ENCODE measurements at places on chromosomes 5 and 9.

GRCh38 chr9:126564128-126564527 is 49.6 kb upstream of the LMX1B start:
- DNase-seq: no peak

- DNase-seq: no peak
These were observed 333.1 kb downstream of the ASTN2 start for GRCh38 chr9:117081641-117082317.

DNA sequence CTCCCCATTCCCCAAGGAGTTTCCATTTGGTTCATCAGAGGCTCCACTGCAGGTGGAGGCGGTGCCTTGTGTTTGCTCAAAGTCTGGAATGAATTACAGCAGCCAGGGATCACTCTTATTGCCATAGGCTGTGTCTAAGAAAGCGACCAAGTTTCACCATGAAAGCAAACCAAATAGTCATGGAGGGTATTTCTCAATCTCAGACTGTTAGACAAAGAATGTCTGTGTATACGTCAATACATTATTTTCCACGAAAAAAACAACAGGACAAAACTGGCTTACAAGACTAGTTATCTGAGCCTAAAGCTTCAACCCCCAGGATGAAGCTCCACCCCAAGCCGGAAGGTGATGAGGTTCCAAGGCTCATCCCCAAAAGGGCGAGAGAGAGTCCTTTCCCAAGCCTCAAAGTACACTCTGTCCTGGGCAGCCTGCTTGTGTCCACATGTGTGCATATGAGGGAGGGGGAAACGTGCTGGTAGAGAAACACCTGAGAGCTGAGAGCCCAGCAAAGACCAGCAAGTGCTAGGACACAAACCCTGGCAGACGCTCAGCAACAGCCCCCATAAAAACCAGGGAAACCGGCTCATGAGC is 4.3 kb downstream of the B4GALT1 start:
- no peak for DNase-seq

DNA sequence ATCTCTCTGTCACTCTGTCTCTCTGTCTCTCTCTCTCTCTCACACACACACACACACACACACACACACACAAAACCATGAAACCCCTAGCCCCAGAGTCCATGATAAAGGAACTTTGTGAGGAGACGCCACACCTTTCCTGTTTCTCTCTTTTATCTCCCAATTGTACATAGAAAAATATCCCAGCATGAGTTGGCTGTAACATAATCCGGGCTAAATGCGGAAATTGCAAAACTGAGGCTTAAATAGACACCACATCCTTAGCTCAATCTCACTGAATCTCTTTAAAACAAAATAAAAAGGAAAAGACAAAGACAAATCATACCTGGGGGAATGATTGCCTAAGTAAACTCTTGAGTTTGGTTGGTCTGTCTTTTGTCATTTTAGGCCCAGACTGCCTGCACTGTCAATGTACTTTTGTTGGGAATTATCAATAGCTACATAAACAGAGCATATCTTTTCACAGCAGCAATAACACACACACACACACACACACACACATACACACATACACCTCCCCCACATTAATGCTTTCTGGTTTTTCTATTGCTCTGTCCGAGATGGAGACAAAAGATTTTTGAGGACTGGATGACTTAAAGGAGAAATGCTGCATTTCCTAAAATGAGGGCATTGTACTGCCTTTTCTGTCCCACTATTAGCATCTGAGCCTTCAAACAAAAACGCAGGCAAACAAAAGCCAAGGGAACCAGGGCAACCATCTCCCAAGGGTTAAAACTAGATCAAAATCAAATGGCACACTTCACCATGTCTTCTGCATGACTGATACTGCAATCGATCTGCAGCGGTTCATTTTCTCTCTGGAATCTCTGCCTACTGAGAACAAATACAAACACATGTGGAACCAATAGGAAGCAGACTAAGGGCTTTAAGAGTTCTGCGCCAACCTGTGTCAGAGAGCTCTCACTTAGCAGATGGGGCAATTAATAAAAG is 321.5 kb downstream of the NFIB start:
- no peak for DNase-seq

DNA sequence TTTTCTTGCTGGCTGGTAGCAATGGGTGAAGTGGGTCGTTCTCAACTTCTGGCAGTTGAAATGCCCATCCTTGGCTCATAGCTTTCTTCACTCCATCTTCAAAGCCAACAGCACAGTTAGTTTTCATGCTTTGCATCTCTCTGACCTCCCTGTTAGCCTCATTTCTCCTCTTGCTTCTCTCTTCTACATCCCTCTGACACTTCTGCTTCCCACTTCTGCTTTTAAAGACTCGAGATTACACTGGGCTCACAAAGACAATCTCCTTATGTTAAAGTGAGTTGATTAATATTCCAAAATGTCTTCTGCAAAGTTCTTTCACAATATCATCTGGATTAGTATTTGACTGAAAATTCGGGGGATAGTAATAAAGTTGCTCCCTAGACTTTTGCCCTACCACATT is 684.8 kb upstream of the CCNG1 start:
- DNase-seq: no peak

GRCh38 chr9:86978413-86978812 is 31.1 kb upstream of the GAS1 start:
- no peak for DNase-seq

DNA sequence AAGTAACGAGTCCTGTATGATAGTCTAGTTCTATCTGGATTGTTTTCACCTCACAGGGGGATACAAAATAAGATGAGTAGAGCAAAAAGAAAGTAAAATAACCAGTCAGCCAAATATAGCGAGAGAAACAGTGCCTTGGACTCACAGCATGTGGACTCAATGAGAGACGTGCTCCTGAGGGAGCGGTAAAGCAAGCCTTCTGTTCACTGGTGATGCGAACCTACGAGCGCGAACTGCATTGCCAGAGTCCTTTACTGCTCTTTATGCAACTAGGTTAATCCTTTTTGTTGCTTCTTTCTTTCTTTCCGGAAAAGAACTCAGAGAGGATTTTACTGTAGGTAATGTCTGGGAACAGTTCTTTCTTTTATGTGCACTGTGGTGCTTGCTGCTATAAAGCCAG is 132.7 kb downstream of the ANXA1 start:
- no peak for DNase-seq

DNA sequence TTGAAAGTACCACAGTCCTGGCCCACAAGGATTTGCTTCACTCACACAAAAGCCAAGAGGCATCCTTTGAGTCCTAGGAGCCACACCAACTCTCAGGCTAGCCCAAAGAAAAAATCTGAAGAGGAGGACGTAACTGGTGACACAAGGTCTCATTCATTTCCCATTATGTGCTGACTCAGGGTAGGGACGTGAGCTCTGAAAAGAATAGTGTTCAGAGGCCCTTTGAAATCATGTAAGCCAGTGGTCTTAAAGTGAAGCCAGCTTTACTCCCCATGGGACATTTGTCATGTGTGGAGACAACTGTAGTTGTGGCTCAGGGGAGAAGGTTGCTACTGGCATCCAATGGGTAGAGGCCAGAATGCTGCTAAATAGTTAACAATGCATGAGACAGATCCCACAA is 332.4 kb downstream of the KCTD16 start:
- DNase-seq: no peak

GRCh38 chr5:129836321-129836720 is 67.9 kb upstream of the CHSY3 start:
- DNase-seq: no peak

GRCh38 chr5:60718166-60718892 is 18.4 kb upstream of the DEPDC1B start:
- no peak for DNase-seq

GRCh38 chr5:147645197-147645596 is 135.3 kb upstream of the DPYSL3 start:
- DNase-seq: no peak

- DNase-seq: no peak
These were observed 222.8 kb downstream of the HSPA4 start for GRCh38 chr5:133274597-133274935.

- DNase-seq: no peak
These were observed 75.7 kb downstream of the TEK start for GRCh38 chr9:27184556-27185351.

- no peak for DNase-seq
These were observed 133.9 kb upstream of the ZNF618 start for GRCh38 chr9:113741886-113742854.

GRCh38 chr9:23467276-23467675 is 358.8 kb downstream of the ELAVL2 start:
- no peak for DNase-seq

DNA sequence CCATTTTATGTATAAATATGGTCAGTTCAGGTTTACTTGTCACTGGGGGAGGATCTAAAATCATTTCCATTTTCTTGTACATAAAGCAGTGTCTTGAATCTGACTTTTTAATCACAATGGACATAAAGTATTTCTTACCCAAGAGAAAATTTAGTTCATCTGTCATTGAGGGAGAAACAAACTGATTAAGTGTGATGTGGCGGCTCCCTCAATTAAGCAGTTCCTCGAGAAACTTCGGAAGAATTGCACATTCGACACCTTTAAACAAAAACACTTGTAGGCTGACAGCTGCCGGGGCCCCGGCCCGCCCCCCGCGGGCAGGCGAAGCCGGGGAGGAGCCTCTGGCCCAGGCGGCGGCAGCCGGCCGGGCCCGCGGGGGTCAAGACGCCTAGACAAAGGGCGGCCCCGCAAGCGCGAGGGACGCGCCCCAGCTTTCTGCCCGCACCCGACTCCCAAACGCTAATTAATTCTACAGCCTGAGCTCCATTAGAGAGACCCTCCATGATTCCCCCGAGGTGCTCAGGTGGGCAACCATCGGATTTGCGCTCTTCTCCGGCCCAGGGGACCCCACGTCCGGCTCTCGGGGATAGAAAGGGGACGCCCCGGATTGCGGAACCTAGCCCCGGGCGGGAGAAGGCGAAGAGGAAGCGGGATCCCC is 750 bp downstream of the TRIM36 start:
- no peak for DNase-seq

GRCh38 chr5:112203229-112203628 is 215.8 kb downstream of the EPB41L4A start:
- DNase-seq: no peak

GRCh38 chr9:121581786-121582600 is 69.4 kb upstream of the DAB2IP start:
- no peak for DNase-seq

DNA sequence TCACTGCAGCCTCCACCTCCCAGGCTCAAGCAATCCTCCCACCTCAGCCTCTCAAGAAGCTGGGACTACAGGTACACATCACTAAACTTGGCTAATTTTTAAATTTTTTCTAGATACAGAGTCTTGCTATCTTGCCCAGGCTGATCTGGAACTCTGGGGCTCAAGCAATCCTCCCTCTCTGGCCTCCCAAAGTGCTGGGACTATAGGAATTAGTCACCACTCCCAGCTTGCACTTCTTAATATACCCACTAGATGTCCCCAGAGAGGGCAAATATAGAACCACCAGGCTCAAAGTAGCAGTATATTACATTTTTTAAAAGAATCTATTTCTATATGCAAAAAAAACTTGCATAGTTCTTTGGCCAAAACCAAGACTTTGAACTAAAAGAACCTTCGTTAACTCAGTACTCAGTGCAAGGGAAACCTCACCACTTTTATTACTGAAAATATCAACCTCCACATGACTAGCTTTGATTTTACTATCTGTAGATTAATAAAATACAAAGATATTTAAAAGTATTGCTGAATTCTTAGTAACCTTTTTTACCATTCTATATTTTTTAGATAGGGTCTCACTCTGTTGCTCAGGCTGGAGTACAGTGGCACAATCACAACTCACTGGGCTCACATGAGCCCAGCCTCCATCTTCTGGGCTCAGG is 25.8 kb upstream of the HSD17B3 start:
- DNase-seq: no peak

DNA sequence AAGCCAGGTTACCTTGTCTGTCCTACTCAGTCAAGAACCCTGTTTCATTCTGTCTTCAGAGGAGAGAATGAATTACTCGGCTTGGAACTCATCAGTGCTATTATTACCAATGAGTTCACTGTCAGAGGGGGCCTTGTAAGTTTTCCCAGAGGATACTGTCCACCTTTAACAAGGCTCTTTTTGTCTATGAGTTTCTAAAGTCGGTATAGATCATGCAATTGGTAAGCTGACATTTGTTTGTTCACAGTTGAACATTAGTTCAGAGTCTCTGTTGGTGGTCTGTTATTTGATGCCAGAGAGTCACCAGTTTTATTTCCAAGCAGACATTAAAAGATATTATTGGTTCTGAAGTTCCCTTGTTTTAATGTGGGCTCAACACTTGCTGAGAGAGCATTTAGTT is 58.1 kb upstream of the DHFR start:
- no peak for DNase-seq

- DNase-seq: no peak
These were observed 13.3 kb upstream of the SPATA24 start for GRCh38 chr5:139417214-139417613.

DNA sequence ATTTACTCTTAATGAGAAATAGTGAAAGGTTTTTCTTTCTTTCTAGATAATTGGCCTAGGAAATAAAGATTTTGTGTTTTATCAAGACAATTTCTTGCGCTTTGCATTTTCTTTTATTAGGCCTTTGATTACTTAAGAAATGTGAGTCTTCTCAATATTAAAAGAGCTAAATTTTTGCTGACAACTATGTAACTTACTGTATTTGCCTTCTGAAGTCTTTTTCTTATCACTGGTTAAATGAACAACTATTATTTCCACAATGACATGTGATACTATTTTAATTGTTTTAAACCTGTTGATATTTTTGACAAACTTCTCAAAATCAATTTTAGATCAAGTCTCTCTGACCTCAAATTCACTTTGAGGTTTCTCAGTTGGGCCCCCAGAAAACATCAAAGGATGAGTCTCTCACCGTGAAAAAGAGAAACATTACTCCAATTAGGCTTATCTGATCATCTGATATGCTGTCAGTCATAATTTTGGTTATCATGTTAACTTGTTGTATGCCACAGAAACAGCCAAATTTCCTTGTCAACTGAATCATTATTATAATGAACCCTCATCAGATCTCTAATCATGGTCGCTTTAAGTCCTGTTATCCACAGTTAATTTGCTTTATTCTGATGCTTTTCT is 48.8 kb downstream of the RAPGEF1 start:
- no peak for DNase-seq

DNA sequence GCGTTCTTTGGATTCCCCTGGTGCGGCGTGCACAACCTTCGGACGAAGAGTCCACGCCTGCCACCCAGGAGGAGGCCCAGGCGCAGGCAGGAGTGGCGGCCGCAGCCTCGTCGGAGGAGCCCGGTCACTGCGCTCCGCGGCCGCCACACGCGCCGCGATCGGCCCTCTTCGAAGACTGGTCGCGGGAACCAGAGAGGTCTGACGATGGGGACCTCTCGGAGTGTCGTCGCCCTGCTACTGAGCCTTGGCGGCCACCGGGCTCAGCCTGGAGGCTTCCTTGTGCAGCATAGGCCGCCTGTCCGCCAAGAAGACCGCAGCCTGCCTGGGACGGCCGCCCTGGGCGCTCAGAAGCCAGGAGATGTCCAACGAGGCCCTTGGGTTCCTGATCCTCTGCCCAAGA is 112.5 kb upstream of the SELENOP start:
- DNase-seq: no peak

- DNase-seq: no peak
These were observed 47.1 kb downstream of the ABLIM3 start for GRCh38 chr5:149188383-149188782.

GRCh38 chr9:129944506-129945116 is 98.4 kb downstream of the FNBP1 start:
- peak; percentile 18 for DNase-seq

- no peak for DNase-seq
These were observed 37.8 kb upstream of the SLC6A3 start for GRCh38 chr5:1483064-1483463.
